ENCODE measurements at places on chromosomes 11 and 22.

DNA sequence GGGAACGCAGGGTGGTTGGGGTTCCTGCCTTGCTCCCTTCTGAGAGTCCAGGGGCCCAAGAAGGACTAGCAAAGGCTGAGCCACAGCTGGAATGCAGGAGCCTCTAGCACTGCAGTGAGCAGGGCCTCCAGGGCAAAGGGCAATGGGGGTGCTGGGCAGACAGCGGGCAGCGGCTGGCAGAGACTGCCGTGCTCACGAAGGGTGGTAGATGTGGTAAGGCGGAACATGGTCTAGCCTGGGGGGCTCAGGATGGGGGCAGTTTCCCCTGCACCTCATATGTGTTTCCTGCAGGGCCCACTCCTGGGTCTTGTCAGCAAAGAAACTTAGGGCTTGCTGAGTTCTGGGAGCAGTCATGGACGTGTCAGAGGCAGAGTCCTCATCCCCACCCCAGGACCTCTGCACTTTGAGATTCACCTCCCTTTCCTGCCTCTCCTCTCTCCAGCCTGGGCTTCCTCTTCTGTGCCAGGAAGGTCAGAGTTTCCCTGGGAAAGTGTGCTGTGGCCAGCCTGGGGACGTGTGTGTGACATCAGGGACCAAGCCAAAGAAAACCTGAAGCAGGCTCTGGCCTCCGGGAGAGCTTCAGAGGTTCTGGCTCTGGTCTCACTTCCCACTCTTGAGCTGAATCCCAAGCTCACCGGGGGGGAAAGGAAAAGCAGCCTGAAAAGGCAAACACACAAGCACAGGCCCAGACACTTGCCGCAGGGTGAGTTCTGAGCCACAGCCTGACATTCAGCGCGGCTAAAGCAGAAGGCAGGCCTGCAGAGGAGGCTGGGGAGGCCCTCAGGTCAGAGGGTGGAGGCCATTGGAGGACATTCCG is 4.4 kb downstream of the MOGAT2 start:
- DNase-seq, result no peak

GRCh38 chr22:27545085-27545484 is 256.5 kb downstream of the MN1 start:
- DNase-seq, result no peak

DNA sequence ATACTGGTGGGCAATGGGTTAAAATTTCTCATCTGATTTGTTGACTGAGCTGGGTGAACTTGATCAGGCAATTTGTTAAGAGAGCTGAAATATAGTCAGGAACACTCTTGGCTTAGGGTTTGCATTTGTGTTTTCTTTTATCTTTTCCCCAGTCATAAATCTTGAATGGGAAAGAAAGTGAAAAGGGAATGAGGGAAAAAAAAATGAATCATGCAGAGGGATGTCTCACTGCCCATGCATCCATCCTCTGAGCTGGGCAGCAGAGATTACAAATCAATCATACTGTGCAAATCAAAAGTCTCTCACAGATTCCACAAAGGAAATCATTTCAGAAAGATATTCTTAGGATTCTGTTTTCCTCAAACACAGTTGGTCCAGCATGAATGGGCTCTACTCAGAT is 174.2 kb upstream of the MPPED2 start:
- no peak for DNase-seq

GRCh38 chr11:119339589-119340334 is 921 bp downstream of the C1QTNF5 start:
- DNase-seq, result no peak

DNA sequence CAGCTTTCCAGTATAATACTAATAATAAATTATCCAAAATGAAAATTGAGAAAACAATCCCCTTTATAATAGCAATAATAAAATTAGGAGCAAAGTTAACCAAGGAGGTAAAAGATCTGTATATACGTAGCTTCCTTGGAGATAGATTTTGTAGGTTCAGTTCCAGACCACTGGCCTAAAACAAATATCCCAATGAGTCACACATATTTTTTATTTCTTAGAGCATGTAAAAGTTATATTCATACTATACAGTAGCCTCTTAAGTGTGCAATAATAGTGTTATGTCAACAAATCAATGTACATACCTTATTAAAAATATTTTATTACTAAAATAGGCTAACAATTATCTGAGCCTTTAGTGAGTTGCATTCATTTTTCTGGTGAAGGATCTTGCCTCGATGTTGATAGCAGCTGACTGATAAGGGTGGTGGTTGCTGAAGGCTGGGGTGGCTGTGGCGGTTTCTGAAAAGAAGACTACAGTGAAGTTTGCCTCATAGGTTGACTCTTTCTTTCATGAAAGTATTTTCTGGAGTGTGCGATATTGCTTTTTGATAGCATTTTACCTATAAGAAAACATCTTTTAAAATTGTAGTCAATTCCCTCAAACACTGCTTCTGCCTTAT is 178.5 kb downstream of the ARHGAP42 start:
- DNase-seq, result no peak

DNA sequence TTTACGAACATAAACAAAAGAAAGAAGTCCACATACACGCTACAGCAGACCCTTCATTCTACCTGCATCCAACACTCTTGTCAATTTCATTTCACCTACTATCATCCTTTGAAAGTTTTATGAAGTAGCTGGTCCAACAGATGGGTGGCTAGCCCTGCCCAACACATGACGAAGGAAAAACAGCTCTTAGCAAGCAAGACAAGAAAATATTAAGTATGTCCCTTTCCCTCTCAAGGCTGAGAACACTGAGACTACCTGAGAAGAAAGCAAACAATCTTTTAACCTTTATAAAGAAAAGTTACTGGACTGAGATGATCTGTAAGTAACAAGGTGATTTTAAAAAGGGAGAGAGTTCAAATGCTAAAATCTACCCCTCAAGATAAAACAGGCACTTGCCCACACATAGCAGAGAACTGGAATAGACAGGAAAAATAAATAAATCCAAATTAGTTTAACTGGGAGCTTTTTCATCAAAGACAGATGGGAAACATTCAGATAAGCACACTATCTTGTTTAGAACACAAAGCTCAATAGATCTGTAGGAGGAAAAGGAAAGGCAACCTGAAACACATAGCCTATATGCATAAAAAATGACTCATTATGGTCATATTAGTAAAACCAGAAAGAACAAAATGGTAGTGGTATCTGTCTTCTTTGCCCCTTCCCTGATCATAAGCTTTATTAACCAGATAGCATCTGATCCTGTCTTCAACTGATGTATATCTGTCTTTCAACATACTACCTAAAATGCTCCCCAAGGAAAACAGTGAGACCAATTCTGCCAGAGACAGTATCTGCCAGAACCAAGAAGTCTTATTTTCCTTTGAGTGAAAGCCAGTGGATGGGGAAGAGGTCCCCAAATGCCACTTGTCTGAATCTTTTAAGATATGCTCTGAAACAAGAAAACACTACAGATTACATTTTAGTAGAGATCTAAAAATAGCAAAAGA is 104.3 kb downstream of the MRTFA start:
- DNase-seq, result no peak

- DNase-seq, result no peak
These were observed 18.8 kb upstream of the WDR74 start for GRCh38 chr11:62858201-62858600.

DNA sequence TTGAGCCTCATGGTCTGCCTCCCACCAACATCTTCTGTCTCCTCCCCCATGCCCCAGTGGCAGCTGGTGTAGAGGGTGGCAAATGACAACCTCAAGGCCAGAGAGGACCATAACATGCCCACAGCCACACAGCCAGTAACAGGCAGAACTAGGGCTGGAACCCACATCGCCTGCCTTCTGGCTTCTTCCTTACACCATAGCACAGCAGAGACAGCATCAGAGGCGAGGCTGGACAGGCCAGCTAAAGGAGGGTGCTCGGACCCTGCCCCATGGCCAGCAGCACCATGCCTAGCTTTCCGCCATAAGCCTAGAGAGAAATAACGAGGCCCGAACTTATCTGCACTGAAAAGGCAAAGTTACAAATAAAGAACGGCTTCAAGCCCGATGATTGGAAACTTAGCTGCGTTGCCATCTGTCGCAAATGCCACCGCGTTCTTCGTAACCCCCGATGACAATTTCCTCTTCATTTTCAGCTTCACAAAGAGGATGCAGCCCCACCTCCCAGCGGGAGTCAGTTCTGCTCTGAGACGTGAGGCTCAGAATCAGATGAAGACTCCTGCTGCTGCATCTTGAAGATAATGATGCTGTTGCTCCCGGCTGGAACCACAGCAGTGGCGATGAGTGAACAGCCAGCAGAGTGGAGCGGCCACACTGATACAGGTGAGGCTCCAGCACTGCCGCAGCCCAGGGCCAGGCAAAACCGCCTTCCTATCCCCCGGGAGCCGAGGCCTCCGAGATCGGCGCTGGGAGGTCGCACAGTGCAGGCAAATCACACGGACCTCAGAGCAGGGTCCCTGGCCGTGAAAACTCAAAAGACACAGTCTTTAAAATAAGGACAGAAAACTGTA is 73.8 kb upstream of the RTL6 start:
- no peak for DNase-seq

- no peak for DNase-seq
These were observed 103.0 kb downstream of the DBX1 start for GRCh38 chr11:20056950-20057943.

All from NT2/D1 (cell line).